Umbilical cord (tissue), 2 donors: ENCODE measurements at places on chromosomes 5 and 9. TPM values are rescaled to one million over a fixed set of nuclear protein-coding genes. Genes with fewer than 3 reads are reported as not detected.

The PTTG1 gene
- total RNA-seq, result 54.7 TPM

The FBP2 gene
- not detected for total RNA-seq

- no peak for DNase-seq
Measured at GRCh38 chr9:99868845-99869244, 37.6 kb upstream of the STX17 start.

GRCh38 chr9:114909661-114910060, 20.7 kb downstream of the TNFSF8 start:
- DNase-seq, result no peak

DNA sequence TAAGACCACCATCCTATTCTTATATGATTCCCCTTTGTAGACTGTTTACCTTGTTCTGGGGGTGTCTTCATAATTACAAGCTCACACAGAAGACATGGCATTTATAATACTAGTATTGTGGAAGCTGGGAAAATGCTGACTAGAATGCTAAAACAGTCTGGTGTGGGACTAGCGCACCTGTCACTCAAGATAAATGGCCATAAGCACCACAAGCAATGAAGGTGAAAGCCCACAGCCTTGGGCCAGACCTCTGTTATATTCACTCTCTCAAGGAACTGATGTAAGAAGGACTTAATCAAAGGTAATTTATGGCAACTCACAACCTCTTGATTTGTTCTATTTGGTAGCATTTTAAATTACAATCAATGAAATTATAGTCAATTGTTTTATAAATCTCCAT, 721.5 kb downstream of the SEMA5A start:
- DNase-seq, result no peak
